Activated CD8-positive, alpha-beta memory T cell treated with anti-CD3 and anti-CD28 coated beads, Interleukin-2, amount 10 ng/mL, durations not matched to agents 7 days and 5 days (primary cell): ENCODE measurements at places on chromosomes 2 and 18.

GRCh38 chr2:241279413-241279812 lies 36.1 kb downstream of the HDLBP start:
- peaks cover 28% of the 10 kb centered on the region for H3K36me3 ChIP-seq
- peaks cover 8% of the 10 kb centered on the region for H3K4me1 ChIP-seq
- H3K27ac ChIP-seq: no peak overlapping the region
- no peak for DNase-seq
- no peak overlapping the region for H3K4me3 ChIP-seq

- H3K36me3 ChIP-seq: no peaks in the 10 kb centered on the region
- H3K4me1 ChIP-seq: no peaks in the 10 kb centered on the region
- H3K27ac ChIP-seq: no peak overlapping the region
These were observed 143.9 kb upstream of the ASB18 start for GRCh38 chr2:236408090-236408489.

- peaks cover 83% of the 10 kb centered on the region for H3K27me3 ChIP-seq
- peak overlapping the region; percentile 59 for H3K27ac ChIP-seq
- H3K4me3 ChIP-seq: no peak overlapping the region
- H3K4me1 ChIP-seq: peaks cover 25% of the 10 kb centered on the region
- DNase-seq: no peak
These were observed 8.7 kb upstream of the SIX3 start for GRCh38 chr2:44932564-44933392.

- no peaks in the 10 kb centered on the region for H3K27me3 ChIP-seq
- H3K4me1 ChIP-seq: peaks cover 9% of the 10 kb centered on the region
These were observed 24.9 kb upstream of the CATIP start for GRCh38 chr2:218331745-218332144.

GRCh38 chr2:190819840-190820301 lies 60.8 kb upstream of the GLS start:
- no peak for DNase-seq
- peaks cover 3% of the 10 kb centered on the region for H3K27me3 ChIP-seq
- H3K27ac ChIP-seq: no peak overlapping the region
- no peak overlapping the region for H3K4me3 ChIP-seq

- no peaks in the 10 kb centered on the region for H3K4me1 ChIP-seq
- no peak overlapping the region for H3K27ac ChIP-seq
- DNase-seq: no peak
These were observed 330.4 kb upstream of the FAM98A start for GRCh38 chr2:33929467-33929866.

- H3K4me3 ChIP-seq: no peak overlapping the region
- peaks cover 26% of the 10 kb centered on the region for H3K27me3 ChIP-seq
- peaks cover 4% of the 10 kb centered on the region for H3K36me3 ChIP-seq
- no peak for DNase-seq
- no peaks in the 10 kb centered on the region for H3K4me1 ChIP-seq
- no peak overlapping the region for H3K27ac ChIP-seq
These were observed 28.9 kb downstream of the KCNF1 start for GRCh38 chr2:10940596-10940995.

GRCh38 chr18:53093636-53094035 lies 753.6 kb downstream of the DCC start:
- no peak overlapping the region for H3K27ac ChIP-seq
- no peaks in the 10 kb centered on the region for H3K27me3 ChIP-seq
- H3K36me3 ChIP-seq: no peaks in the 10 kb centered on the region
- no peaks in the 10 kb centered on the region for H3K4me1 ChIP-seq
- no peak overlapping the region for H3K4me3 ChIP-seq

DNA sequence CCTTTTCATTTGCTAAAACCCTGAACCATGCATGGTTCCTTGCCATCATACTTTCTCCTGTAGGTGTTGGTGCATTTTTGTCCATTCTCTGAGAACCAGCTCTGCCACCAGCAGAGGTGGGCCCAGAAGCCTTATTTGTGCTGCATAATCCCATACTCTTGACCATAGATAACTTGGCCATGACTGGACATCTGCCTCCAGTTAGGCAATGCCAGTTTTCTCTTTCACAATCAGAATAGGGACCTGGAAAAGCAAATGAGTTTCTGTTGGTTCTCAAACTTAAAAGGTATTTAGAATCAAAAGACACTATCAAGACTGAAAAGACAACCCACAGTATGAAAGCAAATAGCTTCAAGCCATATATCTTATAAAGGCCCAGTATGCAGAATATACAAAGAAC lies 167.3 kb downstream of the MAIP1 start:
- no peaks in the 10 kb centered on the region for H3K36me3 ChIP-seq
- no peak for DNase-seq
- H3K27me3 ChIP-seq: peaks cover 22% of the 10 kb centered on the region
- no peak overlapping the region for H3K4me3 ChIP-seq
- no peaks in the 10 kb centered on the region for H3K4me1 ChIP-seq

GRCh38 chr18:22098563-22098989 lies 70.8 kb upstream of the GATA6 start:
- H3K4me3 ChIP-seq: no peak overlapping the region
- H3K27ac ChIP-seq: no peak overlapping the region
- no peaks in the 10 kb centered on the region for H3K4me1 ChIP-seq
- no peaks in the 10 kb centered on the region for H3K27me3 ChIP-seq
- no peak for DNase-seq

- no peaks in the 10 kb centered on the region for H3K4me1 ChIP-seq
- H3K4me3 ChIP-seq: no peak overlapping the region
- no peak for DNase-seq
- no peaks in the 10 kb centered on the region for H3K36me3 ChIP-seq
- H3K27me3 ChIP-seq: no peaks in the 10 kb centered on the region
These were observed 134.3 kb upstream of the AQP4 start for GRCh38 chr18:26999797-27000196.

- no peak overlapping the region for H3K27ac ChIP-seq
- H3K36me3 ChIP-seq: no peaks in the 10 kb centered on the region
- no peak overlapping the region for H3K4me3 ChIP-seq
- no peaks in the 10 kb centered on the region for H3K4me1 ChIP-seq
- H3K27me3 ChIP-seq: peaks cover 20% of the 10 kb centered on the region
These were observed 44.5 kb downstream of the CYP26B1 start for GRCh38 chr2:72103161-72103560.

DNA sequence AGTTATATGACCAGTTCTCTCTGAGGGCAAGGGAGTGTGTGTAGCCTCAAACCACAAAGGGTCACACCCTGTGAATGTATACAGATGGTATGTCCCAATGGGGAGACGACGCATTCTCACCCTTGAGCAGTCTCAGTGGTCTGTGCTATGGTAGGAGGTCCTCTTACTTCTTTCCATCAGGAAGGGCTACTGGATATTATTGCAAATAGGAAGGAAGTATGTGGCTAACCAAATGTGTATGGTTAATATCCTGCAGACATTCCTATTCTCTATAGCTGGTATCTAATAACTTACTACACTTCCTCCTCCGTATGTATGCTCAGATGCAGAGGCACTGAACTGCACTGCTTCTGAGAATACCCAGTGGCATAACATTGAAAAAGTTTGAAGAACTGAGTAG lies 306.7 kb upstream of the CCDC68 start:
- H3K36me3 ChIP-seq: no peaks in the 10 kb centered on the region
- H3K4me3 ChIP-seq: no peak overlapping the region
- H3K27me3 ChIP-seq: no peaks in the 10 kb centered on the region
- DNase-seq: no peak
- H3K4me1 ChIP-seq: peaks cover 6% of the 10 kb centered on the region
- no peak overlapping the region for H3K27ac ChIP-seq

DNA sequence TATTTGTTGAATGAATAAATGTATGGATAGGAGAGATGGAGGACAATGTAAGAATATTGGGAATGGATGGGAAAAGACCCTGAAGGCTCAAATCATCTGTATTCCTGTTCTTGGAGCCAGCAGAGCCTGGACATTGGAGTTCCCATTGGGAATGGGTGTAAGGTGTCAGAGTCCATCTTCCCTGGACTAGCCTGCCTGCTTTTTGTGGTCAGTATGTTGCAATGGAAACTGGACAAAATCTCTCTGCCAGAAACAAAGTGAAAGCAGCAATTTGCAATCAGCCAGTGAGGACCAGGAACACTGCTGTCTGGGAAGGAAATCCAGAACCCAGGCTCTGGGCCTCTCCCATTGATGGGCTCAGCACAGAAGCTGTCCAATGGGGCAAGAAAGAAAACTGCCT lies 83.5 kb upstream of the SKOR2 start:
- peaks cover 20% of the 10 kb centered on the region for H3K27me3 ChIP-seq
- H3K4me3 ChIP-seq: no peak overlapping the region
- no peaks in the 10 kb centered on the region for H3K36me3 ChIP-seq
- DNase-seq: no peak
- H3K27ac ChIP-seq: no peak overlapping the region

- no peak for DNase-seq
- no peak overlapping the region for H3K4me3 ChIP-seq
- no peaks in the 10 kb centered on the region for H3K4me1 ChIP-seq
- no peak overlapping the region for H3K27ac ChIP-seq
- peaks cover 4% of the 10 kb centered on the region for H3K36me3 ChIP-seq
These were observed 26.9 kb upstream of the KIF5C start for GRCh38 chr2:148848146-148848545.

DNA sequence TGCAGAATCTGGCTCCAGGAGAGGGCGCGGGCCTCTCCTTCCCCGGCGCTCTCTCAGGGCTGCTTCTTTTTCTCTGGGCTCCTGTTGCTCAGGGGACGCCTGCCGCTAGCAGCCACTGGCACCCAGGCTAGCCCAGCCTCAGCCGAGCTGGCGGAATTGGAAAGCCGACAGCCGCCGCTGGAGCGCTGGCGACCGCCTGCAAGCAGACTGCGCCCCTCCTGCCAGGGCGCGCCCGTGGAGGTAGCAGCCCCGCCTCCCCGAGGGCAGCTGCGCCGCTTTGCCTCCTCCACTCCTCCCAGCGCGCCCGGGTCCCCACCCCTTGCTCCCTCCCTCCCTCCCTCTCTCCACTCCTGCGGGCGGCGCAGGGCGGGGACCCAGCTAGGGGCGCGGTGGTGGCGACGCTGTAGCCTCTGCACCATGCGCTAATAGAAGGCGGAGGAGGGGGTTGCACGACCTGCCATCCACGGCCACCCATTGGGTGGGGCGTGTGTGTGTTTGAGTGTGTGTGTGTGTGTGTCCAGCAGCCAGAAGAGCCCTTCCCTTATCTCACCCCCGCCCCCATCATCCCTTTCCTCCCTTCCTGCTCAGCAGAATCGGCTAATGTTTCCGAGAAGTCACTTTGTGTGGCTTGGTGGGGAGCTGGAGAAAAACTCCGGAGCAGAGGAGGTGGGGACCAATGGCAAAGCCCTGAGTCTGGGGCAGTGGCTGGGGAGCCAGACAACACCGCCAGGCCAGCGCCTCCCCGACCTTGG lies at the start of gene SCN9A:
SCN9A (minus strand) TSS at position 209 of the 752 bp plus-strand sequence. CDS start 64,188 bp downstream, outside the sequence.
- H3K27ac ChIP-seq: no peak within 1 kb of the TSS
- H3K4me1 ChIP-seq: peaks cover 11% of the 10 kb centered on the region
- peaks cover 35% of the 10 kb centered on the region for H3K27me3 ChIP-seq
- peak; percentile 45 for DNase-seq
- peak within 1 kb of the TSS; percentile 57 for H3K4me3 ChIP-seq
- no peaks in the 10 kb centered on the region for H3K36me3 ChIP-seq

GRCh38 chr2:50658883-50659282 lies 373.0 kb downstream of the NRXN1 start:
- H3K4me3 ChIP-seq: no peak overlapping the region
- no peaks in the 10 kb centered on the region for H3K27me3 ChIP-seq
- no peak overlapping the region for H3K27ac ChIP-seq
- H3K36me3 ChIP-seq: peaks cover 2% of the 10 kb centered on the region

GRCh38 chr2:85974390-85974789 lies 85.6 kb upstream of the ST3GAL5 start:
- H3K4me3 ChIP-seq: no peak overlapping the region
- H3K4me1 ChIP-seq: peaks cover 8% of the 10 kb centered on the region
- peaks cover 12% of the 10 kb centered on the region for H3K27me3 ChIP-seq
- no peak for DNase-seq
- no peak overlapping the region for H3K27ac ChIP-seq

- H3K4me3 ChIP-seq: no peak overlapping the region
- H3K36me3 ChIP-seq: no peaks in the 10 kb centered on the region
- H3K27me3 ChIP-seq: no peaks in the 10 kb centered on the region
These were observed 1575.4 kb upstream of the NXPH2 start for GRCh38 chr2:140355511-140356090.

GRCh38 chr2:189411860-189412259 lies 29.4 kb upstream of the WDR75 start:
- H3K27me3 ChIP-seq: no peaks in the 10 kb centered on the region
- H3K36me3 ChIP-seq: no peaks in the 10 kb centered on the region
- H3K4me1 ChIP-seq: peaks cover 6% of the 10 kb centered on the region

DNA sequence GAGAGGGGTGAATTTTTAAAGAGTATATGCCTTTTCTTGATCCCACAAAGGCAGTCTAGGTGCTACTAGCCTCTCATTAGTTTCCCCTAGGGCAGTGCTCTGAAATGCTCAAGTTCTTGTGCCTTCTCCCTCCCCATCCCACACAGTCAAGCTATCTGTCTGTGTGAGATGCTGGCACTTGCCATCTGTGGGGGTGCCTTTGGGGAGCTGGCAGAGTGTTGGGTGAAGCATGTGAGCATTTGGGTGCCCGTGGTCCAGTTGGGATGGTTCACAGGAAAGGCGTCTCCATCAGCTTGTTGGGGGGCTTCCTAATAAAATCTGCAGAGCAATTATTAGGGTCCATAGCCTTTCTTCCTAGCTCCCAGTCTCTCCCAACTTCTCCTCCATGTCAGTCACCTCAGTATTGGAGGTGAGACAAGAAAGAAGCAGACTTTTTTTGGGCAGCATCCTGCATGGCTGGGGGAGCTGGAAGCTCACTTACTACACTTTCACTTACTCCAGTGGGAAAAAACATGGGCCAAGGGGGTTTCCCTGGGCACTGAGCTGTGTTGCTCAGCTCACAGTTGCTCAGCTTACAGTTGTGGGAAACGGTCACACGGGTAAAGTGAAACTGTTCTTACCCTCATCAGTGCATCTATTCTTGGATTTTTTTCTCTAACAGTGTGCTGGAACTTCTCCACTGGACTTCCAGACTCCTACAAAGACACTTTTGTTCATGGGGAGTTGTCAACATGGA lies 29.3 kb downstream of the COLEC11 start:
- H3K27ac ChIP-seq: no peak overlapping the region
- no peaks in the 10 kb centered on the region for H3K36me3 ChIP-seq
- H3K4me1 ChIP-seq: no peaks in the 10 kb centered on the region
- peak; percentile 12 for DNase-seq

DNA sequence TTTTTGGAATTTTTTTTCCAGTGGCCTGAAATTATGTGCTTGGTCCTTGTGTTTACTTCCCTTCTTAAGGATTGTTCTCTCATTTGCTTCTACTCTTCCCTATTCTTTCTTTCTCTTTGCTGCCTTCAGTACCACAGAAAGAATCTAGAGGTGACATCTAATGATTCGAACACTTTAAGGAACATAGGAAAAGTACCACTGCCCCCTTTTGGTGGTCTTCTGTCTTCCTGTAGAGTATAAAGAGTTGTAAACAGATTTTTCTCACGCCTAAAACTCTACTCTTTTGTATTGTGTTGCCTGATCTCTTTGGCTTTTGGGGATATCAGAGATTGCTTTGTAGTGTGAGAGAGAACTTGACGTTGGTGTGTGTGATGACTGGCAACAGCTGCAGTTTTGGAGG lies 7.0 kb upstream of the SCTR start:
- no peak overlapping the region for H3K27ac ChIP-seq
- H3K36me3 ChIP-seq: no peaks in the 10 kb centered on the region
- no peaks in the 10 kb centered on the region for H3K4me1 ChIP-seq
- H3K4me3 ChIP-seq: no peak overlapping the region
